ENCODE measurements at places on chromosomes 12 and 14.

DNA sequence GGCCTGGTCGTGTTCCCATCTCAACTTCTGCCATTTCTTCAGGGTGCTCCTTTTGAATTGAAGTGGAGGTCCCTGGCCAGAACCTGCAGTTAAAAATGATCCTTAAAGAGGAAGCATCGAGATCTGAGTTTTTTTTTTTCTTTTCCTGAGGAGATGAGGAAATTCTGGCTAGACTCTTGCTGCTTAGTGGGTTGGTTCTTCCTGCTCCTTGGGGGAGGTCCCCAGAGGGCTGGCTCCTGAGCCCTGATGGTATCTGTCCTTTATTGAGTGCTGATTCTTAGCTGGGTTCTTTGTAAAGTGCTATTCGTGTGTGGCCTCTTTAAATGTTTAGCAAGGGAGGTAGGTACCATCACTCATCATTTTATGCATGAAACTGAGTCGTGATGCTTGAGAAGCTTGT, 11.7 kb downstream of the PELI2 start:
- DNase-seq: no peak

GRCh38 chr12:74490390-74491064, 47.1 kb upstream of the ATXN7L3B start:
- DNase-seq: no peak

GRCh38 chr14:70723276-70723675, 81.6 kb downstream of the TTC9 start:
- no peak for DNase-seq

GRCh38 chr14:36582874-36583241, 444 bp upstream of the NKX2-8 start:
- no peak for DNase-seq

Data from vagina (tissue), 2 donors.